ENCODE measurements at places on chromosomes 7 and 10.

- peak; percentile 49 for DNase-seq
Observed at GRCh38 chr7:155590215-155591018, 44.1 kb upstream of the CNPY1 start.

DNA sequence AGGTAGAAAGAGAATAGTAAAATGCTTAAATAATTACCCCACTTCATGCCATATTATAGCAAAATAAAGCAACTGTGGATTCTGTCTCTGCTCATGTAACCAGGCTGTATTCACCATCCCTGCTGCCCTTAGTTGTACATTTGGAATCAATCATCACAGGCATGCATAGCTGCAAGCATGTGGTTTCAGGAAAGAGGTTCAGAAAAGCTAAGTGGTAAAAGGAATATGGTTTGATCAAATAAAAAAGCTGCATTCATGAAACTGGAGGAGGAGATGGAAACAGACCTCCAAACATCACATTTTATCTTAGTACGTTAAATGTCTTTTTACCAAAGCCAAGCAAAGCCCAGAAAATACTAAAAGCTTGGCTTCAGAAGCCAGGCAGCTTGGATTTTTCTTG lies 81.3 kb downstream of the ADAM22 start:
- no peak for DNase-seq

DNA sequence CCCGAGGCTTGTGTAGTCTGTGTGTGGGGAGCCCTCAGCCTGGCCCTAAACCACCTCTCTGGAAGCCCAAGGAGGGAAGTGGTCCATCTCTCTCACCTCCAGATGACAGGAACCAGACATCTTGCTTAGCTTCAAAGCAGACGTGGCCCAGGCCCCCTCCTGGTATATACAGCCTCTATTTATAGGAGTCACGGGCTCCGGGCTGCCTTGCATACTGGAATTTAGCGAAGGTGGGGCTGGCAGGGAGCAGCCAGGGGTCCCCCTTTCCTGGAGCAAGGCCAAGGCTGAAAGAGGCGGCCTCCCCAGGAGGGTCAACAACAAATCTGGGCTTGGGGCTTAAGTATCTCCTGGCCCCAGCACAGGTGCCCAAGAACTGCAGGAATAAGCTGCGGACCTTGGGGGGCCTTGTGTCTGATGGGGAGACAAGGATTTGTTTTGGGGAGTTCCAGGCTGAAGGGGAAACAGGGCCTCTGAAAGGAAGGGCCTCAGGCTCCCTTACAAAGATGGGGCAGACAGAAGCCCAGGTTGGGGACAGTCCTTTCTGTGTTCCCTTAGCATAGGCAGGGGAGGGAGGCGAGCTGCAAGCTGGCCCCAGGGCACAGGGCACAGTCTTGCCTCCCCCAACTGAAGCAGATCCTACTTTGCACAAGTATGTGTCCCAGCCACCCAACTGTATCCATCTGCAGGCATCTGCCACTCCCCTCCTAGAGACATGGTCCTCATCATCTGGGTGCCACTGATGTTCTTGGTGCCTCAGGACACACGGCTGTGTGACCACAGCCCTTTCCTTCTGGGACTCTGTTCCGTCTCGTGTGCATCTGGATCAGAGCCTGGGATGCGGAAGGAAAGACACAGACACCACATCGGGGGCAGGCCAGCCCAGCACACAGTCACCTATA lies 11.9 kb downstream of the ZCCHC24 start:
- DNase-seq: no peak

DNA sequence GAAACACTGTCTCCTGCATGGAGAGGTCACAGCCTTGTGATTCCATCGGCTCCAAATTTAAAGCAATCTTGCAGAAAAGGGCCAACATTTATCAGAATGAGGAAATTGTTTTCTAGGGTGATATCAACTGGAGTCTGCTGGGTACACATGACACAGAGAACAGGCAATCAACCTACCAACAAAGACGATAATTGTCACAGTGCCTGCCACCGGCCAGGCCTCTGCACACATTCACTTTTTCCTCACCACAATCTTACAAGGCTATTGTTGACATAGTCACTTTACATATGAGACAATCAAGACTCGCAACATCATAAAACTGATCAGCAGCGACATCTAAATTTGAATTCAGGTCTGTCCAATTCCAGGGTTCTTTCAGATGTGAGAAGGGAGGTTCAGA lies 189.4 kb downstream of the KCNMA1 start:
- DNase-seq: no peak

DNA sequence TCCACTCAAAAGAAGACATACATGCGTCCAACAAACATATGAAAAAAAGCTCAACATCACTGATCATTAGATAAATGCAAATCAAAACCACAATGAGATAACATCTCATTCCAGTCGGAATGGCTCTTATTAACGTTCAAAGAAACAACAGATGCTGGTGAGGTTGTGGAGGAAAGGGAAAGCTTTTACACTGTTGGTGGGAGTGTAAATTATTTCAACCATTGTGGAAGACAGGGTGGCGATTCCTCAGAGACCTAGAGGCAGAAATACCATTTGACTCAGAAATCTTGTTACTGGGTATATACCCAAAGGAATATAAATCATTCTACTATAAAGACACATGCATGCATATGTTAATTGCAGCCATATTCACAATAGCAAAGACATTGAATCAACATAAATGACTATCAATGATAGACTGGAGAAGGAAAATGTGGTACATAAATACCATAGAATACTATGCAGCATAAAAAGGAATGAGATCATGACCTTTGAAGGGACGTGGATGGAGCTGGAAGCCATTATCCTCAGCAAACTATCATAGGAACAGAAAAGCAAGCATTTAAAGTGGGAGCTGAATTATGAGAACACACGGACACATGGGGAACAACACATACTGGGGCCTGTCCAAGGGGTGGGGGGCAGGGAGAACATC lies 28.4 kb downstream of the PCDH15 start:
- DNase-seq: no peak

DNA sequence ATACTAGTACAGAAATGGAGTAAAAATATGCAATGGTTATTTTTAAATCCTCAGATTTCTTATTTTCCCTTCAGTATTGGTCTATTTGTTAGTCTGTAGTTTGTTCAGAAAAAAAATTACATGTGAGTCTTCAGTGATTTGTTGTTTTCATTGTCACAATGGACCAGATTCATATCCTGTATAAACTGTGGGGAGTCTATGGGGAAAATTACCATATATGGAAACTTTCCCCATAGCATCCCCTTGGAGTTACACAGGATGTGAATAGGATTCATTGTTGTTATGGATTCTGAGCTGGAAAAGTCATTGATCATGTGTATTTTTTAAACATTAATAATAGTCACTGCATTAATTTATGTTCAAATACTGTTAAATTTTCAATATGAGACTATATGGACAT lies 72.6 kb downstream of the ST7 start:
- no peak for DNase-seq

GRCh38 chr7:143410521-143411004 lies 1.9 kb upstream of the EPHA1 start:
- no peak for DNase-seq

- no peak for DNase-seq
Observed at GRCh38 chr7:149881328-149882247, 7.8 kb downstream of the ATP6V0E2 start.

GRCh38 chr7:54841772-54842697 lies 83.0 kb upstream of the SEC61G start:
- no peak for DNase-seq

- DNase-seq: no peak
Observed at GRCh38 chr7:71465741-71466189, 333.8 kb downstream of the GALNT17 start.

DNA sequence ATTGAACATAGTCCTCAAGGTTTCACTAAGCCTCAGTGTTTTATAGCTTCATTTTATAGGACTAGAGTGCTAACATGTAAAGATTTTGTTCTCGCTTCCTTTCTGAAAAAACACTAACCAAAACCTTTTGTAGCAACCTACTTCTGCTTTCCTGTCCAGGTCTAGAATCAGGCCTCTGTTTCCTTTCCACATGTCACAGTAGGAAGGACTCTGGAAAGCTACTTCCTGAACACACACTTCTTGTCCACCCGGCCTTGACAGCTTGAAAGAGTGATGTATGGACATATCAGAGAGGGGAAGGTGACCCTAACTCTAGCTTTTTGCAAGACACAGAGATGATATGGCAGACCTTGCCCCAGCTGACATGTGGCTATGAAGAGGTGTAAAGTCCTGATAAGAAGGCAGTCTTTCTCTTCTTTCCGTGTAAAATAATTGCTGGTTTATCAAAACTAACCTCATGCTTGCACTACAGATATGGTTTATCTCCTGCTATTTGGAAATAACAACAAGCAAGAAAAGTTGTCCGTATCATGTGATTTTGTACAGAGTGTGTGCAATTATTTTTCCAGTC lies 175.4 kb downstream of the SKAP2 start:
- no peak for DNase-seq

DNA sequence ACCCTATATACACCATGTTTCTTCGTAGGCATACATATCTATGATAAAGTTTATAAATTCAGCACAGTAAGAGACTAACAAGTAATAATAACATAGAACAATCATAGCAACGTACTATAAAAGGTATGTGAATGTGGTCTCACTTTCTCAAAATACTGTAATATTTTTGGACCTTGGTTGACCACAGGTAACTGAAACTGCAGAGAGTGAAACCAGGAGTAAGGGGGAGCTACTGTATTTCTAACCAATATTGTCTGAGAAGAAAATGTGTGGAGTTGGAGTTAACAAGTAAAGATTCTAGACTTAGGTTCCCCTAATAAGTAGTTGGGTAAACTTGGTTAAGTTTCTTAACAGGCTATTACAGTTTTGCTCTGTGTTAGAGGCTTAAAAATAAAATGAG lies 72.1 kb downstream of the GNAI1 start:
- DNase-seq: no peak

GRCh38 chr10:82942286-82943099 lies 1067.5 kb downstream of the NRG3 start:
- no peak for DNase-seq

DNA sequence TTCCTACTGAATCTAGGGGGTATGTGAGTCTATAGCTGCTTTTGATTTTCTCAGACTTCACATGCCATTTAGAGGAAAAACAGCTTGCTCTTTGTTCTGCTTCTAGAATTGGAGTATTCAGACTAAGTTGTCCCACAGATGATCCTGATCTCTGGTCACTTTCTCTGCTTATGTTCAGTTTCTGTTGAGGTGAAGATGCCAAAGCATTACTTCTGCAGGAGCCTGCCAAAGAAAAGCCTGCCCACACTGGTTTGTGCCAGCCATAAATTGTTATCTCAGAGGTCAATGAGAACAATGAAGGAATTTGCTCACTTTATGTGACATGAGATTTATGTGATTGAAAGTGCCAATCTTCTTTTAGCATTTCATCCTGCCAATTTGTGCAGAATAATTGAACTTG lies 163.6 kb downstream of the CDK14 start:
- no peak for DNase-seq

DNA sequence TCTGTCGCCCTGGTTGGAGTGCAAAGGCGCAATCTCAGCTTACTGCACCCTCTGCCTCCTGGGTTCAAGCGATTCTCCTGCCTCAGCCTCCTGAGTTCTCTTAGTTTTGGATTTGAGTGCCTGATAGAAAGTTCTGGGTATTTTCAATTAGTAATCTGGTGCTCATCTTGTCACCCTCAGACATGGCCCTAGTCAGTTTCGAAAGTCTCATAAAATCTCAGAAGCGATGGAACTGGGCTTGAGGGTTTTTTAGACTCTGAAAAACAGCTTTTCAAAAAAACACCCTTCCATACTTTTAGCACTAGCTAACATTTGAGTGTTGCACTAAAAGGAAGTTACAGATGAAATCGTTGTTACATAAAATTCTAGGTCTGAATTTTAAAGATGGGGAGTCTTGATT lies 9.4 kb upstream of the PIP4K2A start:
- no peak for DNase-seq

DNA sequence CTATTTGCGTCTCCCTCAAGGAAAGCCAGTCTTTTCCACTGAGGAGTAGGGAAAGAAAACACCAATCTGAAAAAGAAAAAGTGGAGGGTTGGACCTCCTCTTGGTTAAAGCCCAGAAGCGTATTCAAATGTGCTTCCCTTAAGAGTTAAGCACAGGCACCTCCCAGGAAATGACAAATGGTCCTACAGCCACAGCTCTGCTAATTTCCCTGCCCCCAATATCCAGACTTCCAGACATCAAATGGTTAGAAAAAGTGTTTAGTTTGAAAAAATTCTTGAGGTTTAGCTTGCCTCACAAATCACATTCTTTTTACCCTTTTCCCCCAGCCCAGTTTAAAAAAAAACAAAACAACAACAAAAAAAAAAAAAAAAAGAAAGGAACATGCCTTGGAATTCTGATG lies 19.0 kb upstream of the COL1A2 start:
- DNase-seq: no peak

DNA sequence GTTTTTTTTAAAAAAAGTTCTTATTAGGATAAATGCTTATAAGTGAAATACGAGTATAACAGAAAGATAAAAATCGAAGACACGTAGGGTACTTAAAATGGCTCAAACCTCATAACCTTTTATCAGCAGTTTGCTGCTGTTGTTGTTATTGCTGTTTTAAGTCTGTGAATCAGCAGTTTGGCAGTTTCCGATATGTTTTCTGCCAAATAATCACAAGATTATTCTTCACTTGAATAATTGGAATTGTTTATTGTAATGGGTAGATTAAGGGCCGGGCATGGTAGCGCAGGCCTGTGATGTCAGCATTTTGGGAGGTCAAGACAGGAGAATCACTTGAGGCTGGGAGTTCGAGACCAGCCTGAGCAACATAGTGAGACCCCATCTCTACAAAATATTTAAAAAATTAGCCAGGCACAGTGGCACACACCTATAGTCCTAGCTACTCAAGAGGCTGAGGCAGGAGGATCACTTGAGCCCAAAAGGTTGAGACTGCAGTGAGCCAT lies 177.6 kb downstream of the VTI1A start:
- no peak for DNase-seq

- DNase-seq: no peak
Observed at GRCh38 chr10:7085147-7085912, 325.5 kb downstream of the SFMBT2 start.

- DNase-seq: no peak
Observed at GRCh38 chr7:131606346-131607290, 50.2 kb upstream of the PODXL start.

DNA sequence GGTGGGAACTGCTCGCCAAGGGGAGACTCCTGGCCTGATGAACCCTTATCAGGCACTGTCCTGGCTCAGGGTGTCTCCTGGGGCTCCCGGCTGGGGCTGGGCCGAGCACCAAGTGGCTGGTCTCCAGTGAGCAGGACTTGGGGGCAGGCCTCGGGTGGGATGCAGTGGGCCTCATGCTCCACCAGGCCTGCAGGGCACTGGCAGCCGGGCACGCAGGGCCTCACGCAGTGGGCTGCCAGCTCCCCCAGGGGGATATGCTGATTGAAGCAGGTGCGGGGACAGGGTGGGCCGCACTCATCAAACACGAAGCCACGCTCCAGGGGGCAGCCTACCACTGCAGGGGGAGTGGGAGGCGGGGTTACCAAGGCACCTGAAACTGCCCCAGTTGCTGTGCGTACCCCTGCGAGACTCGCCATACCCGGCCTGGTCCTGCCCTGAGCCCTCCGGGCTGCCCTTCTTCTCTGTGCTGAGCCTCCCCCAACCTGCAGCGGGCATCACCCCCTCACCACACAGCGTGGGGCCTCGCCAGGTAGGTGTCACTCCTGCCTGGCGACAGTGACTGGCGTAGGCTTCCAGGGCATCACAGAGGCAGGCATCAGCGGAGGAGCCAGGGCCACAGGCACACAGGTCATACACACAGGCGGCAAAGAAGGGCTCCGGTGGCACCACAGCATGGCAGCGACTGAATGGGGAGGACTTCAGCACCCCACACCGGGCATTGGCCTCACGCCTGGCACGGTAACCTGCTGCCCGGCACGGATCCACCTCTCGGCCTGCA lies 14.5 kb downstream of the ATP6V1F start:
- no peak for DNase-seq

GRCh38 chr7:36303202-36304098 lies 86.2 kb upstream of the ANLN start:
- DNase-seq: peak; percentile 82

Measured in occipital lobe (tissue), 3 donors.